ENCODE measurements at places on chromosomes 1 and 21.

DNA sequence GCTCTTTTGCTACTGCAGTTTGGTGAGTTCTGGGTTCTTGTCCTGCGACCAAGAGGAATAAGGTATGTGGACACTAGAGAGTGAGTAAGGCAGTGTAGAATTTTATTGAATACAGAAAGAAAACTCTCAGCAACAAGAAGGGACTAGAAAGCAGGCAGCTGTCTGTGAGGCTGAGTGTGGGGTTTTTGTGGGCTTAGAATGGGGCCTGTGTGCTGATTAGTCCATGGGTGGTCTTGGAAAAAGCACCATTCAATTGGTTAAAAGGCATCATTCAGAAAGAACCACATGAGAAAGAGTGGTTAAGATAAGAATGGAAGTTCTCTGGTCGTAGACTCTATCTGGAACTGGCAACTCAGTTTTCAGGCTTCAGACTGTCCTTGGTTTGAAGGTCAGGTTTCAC is 298.8 kb downstream of the TGFB2 start:
- no peak for DNase-seq

GRCh38 chr21:25578056-25578961 is 29.0 kb downstream of the MRPL39 start:
- DNase-seq = peak; percentile 56

GRCh38 chr1:109281680-109282496 is 1.1 kb downstream of the PSRC1 start:
- DNase-seq = no peak

DNA sequence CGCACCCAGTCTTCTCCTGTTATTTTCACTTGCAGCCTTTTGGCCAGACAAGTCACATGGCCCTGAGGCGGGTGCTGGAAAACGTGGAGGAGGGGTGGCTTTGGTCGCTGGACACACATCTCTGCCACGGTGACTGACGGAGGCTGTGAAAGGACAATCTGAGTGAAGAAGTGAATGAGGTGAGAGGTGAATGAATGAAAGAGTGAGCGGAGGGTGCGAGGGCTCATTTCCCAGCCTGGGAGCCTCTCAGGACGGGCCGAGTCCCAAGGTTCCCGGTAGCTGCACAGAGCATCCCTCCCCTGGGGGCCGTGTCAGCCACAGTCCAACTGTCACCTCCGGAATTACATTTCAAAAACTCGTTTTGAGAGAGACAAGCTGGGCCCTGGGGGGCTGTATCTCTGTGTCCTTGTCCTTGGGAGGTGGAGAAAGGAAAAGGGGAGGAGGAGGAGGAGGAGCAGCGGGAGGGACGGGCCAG is 89.6 kb downstream of the UBIAD1 start:
- no peak for DNase-seq

DNA sequence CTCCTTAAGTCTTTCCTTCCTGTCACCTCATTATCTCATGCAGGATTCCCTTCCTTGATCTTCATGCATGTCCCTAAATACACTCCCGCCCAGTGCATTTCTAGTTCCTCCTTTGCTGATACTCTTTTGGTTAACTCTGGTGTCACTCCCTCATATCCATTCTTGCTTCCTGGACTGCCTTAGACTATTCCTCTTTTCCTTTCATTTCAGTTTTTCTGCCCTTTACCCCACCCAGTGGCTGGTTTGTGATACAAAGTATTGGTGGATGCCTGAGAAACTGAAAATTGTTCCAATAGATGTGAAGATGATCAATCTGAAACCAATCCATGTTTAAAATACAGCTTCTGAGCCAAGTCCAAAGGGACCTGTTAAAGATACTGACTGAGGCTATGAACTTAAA is 553.8 kb upstream of the CAMK1G start:
- no peak for DNase-seq

DNA sequence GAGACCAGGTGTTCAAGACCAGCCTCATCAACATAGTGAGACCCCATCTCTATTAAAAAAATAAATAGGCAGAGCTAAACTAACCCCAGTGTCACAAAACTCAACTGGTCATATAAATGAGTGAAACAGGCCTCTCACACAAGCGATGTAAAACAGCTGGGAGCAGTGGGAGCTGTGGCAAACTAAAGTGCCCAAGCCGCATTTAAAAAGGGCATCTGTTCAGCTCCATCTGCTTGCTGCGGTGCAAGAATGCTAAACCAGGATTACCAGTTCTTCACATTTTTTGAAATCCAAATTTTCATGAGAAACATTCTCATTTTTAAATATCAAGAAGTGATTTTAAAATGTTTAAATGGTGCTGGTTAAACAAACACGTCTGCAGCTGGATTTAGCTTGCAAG is 50.0 kb upstream of the WNT2B start:
- no peak for DNase-seq

- no peak for DNase-seq
Observed at GRCh38 chr1:47996406-47997226, 569 bp downstream of the TRABD2B start.

DNA sequence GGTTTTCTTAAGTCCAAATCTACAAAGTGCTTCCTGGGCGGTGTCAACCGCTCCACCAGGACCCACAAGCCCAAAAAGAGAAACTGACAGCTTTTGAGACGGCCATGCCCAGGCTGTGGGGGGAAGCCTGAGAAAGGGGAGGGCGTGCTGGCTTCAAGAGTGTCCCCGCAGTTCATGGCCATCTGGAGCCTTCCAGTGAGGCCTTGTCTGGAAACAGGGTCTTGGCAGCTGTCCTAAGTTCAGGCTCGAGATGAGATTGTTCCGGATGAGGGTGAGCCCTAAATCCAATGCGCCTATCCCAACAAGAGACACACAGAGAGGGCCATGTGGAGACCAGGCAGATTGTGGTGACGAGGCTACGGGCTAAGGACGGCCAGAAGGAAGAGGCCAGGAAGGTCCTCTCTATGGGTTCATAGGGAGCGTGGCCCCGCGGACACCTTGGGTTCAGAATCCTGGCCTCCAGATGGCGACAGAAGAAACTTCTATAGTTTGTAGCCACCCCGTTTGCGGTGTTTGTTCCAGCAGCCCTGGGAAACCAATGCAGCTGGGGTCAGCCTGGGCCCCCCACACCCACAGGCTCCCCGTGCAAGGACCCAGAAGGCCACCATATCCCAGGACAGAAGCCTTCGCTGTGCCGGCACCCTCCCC is 70.2 kb downstream of the ARHGEF16 start:
- DNase-seq = no peak

DNA sequence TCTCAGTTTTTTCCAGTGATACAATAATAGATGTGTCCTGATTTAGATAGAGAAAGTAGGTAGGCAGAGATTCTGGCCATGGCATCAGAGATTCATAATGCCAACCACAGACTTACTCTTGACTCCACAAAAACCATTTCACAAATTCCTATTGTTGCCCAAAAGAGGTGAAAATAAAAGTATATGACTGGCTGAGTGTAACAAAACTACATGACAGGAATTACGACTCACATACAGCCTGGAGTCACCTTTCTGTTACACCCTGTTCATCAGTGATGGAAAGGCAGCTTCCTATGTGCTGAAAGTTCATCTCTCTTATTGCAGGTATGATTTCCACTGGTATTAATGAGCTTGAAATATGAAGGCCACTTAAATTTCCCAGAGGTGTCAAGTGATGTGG is 72.3 kb downstream of the MPZL1 start:
- DNase-seq = no peak

- no peak for DNase-seq
Observed at GRCh38 chr1:205948039-205948438, 4.8 kb upstream of the SLC26A9 start.

- no peak for DNase-seq
Observed at GRCh38 chr1:53057127-53057526, 4.9 kb upstream of the PODN start.

DNA sequence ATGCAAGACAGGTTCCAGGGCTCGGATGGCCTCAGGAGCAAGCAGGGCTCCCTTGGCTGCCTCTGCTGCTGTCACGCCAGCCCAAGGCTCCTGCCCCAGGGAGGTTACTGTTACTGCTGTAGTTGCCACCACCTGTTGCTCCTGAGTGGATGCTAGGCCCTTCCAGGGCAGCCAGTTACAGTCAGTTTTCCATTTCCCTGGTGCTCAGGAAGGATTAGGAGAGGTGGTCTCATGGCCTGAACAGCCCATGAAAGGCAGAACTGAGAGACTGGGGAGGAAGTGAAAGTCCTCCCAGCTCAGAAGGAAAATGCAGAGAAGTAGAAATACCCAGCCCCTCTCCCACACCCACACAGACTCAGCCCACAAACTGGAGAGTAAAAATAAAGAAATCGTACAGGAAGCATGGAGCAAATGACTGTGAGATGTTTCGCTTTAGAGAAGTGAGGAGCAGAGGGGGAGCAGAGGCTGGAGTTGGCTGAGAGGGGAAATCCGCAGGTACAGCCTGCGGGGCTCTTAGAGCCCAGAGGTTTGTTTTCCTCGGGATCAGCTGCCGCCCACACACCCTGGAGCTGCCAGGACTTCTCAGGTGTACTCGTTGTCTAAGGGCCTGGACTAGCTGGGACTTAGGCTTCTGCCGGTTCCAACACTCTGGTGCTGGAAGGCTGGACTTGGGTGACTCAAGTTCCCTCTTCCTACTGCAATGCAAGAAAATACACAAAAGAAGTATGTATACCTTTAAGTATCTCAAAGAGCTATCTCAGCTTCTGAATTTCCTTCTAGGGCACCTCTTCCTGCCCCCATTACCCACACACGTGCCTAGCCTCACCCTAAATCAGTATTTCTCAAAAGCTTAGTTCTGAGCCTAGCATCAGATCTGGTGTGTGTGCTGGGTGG is 2.3 kb downstream of the IL6R start:
- DNase-seq = peak; percentile 40

GRCh38 chr1:117809764-117810163 is 119.7 kb downstream of the GDAP2 start:
- no peak for DNase-seq

DNA sequence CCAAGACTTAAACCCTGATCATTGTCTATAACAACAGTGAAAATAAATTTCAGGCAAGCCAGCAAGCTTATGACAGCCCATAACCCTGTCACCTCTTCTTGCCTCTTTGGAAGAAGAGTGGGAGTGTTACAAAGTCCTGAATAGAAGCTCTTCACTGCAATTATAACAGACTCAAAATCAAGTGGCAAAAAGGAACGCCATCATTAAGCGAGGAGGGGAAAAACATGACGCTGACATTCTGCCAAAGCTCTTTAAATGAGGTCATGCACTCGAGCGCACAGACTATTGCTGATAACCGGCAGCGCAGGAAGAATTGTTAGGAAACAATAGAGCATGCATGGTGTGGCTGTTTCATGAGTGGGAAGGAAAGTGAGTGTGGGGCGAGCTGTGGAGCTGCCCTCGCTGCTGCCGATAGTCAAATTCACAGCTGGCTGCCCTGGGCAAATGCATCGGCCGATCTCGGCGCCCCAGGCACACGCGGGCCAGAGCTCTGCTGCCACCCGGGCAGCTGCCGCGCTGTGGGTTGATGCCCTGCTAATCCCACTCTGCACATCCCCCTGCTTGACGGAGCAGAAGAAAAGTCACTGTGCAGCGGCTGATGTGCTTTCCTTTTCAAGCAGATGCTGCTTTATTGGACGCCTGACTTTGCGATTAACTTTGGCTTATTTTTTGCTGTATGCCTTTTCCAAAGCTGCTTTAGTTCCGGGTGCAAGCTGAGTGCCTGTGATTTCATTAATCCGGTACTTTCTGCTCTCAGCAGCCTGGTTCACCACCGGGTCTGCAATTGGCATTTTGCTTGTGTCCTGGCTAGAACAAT is 102.4 kb upstream of the ST6GALNAC5 start:
- no peak for DNase-seq

DNA sequence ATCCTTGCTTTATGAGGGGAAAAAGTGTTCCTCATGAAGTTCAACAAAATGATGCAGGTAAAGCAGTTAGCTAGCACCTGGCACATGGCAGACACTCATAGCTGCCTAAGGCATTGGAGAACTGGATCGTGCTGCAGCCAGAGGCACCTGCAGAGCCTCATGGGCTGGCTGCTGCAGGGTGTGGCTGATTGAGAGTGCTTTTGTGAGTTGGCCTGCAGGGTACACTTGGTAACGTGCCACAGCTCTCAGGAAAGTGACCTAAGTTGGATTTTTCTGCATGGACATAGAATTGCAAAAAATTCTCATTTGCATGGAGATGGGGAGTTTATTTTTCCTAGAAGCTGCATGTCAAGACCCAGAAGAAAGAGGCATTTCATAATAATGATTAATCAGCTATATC is 31.6 kb upstream of the IL20 start:
- no peak for DNase-seq

DNA sequence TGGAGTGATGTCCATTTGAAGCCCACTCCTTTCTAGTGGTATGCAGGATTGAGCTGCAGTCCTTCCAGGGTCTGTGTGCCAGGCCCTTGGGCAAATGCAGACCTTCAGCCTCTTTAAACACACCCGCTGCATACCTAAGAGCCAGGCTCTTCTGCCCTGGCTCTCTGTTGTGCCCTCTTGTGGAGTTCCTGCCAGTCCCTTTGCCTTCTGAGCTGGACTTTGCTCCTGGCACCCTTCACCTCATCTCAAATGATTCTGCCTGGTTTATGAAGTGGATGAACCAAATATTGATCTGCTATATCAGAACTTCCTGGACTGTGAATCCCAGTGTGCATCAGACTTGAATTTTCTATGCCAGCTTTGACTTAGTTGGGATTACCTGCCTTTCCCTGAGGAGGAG is 158.8 kb downstream of the URB2 start:
- DNase-seq = no peak

- no peak for DNase-seq
Observed at GRCh38 chr1:155513300-155513916, 49.2 kb downstream of the ASH1L start.

- no peak for DNase-seq
Observed at GRCh38 chr21:35974775-35975174, 85.6 kb downstream of the SETD4 start.

DNA sequence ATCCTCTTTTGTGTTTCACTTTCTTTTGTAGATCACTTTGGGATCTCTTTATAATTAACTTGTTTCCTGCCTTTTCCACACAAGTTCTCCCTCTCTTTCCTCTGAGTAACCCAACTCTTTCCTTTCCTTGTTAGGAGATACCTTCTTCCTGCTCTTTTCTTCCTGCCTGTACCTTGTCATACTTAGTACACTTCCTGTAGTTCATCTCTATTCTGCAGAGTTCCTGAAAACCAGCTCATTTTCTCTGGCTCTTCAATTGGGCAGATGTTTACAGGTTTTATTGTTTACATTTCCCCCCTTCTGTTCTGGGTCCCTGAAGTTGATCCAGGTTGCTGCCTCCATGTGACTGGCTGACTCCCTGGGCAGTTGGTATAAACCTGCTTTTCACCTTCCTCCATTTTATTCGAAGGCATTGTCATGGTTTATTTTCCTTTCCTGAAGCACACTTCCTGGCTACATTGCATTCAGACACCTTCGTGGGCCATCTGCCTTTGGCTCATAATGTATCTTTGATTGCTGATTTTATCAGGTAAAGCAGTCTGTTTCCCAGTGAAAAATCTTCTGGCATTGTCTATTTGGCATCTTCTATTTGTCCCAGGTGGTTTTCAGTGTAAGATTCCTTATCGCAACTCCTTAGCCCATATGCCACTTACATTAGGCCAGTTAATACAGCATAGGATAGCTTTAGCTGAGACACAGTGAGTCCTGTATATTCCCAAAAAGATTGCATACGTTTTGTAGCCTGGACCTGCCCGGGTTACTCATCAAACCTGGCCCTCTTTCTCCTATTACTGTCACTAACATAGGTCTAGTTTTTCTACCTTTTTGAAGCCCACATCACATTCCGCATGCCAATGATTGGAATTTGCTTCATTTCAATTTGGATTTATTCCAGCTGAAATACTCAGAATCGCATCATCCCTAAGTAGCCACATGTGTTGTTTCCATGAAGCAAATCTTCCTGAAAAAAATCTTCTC is 15.4 kb downstream of the CTH start:
- no peak for DNase-seq
